Putamen (tissue), 1 donor: ENCODE measurements at places on chromosomes 12 and 14.

DNA sequence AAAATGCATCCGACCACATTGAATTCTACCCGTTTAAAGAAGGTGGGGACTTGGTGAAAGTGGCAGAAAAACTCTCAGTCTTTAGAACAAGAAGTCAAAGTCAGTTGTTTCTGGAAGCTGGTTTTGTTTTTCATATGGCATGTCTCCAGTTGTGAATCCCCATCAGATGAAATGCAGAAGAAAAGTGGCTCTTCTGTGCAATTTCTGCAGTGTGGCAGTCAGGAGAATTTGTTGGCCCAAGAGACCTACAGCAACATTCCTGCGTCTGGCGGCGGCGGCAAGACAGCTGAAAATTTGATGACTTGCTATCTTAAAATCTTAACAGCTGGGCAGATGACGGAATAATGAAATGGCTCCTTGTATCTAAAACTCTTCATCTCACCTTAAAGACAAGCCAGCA lies 201.5 kb downstream of the FOXN3 start:
- DNase-seq = no peak

- no peak for DNase-seq
These were observed 175.3 kb upstream of the RTL1 start for GRCh38 chr14:101078892-101079221.

GRCh38 chr12:100208834-100209233 lies 8.2 kb downstream of the ACTR6 start:
- DNase-seq = no peak

DNA sequence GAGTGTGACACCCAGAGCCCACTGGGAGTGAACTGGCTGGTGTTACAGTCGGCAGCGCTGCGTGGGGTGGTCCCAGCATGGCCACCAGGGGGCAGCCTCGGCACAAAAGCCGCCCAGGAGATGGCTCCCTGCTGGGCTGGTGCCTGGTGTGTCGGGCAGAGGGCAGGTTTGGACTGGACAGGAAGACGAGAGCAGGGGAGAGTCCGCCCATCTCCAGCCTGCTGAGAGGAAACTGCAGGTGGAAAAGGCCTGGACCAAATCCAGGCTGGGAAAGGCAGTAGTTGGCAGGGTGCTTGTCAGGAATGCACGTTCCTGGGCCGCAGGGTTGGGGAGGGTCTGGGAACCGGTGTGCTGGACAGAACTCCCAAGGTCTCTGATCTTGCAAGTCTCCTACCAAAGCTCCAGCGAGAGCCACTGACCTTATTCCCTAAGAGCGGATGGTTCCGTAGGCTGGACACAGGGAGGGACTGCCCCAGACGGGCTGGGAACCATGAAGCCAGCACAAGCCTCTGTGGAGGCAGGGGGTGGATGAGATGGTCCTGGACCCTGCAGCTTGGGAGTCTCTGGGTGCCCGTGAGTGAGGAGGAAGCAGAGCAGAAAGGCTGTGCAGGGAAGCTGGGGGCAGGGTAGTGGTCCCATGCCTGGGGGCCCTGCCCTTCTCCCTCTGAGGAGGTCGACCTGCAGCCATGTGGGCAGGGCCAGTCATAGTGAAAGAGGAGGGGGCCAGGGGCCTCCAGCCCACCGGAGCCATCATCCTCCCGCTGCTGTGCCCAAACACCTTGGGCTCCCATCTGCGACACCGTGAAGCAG lies 1.8 kb downstream of the AHNAK2 start:
- DNase-seq = peak; percentile 34

- no peak for DNase-seq
These were observed 624.4 kb downstream of the KCNH5 start for GRCh38 chr14:62420847-62421246.

- no peak for DNase-seq
These were observed 39.0 kb downstream of the SVOP start for GRCh38 chr12:108981835-108982234.

GRCh38 chr12:13000925-13001774 lies 1.1 kb upstream of the HEBP1 start:
- peak; percentile 61 for DNase-seq

DNA sequence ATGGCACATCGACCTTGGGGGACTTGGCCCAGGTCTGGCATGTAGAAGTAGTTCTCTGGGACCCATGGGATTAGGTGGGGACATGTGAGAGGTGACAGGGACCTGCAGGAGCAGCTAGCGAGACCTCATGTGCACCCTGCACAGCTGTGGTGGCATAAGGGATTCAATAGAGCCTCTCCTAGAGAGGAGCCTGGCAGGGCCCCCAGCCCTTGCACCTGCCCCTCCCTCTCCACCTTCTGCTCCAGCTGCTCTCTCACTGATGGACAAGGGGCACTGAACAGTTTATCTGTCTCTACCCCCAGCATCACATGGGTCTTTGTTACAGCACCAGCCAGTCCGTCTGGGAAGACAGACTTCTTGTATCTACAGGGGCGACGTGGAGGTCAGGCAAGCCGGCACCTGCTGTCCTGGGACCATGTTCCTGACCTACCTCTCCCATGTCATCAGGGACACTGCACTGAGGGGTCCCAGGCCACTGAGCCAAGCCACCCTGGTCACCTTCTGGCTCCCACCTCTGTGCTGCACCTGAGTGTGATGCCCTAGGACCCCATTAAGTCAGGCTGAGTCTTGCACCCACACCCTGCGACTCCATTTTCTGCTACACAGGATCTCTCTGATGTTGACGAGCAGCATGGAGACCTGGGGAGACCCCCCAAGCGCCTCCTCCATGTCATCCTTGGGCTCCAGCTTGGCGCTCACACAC lies 32.6 kb downstream of the DDX11 start:
- DNase-seq = no peak

GRCh38 chr14:39469094-39469710 lies 37.0 kb upstream of the FBXO33 start:
- DNase-seq = no peak

DNA sequence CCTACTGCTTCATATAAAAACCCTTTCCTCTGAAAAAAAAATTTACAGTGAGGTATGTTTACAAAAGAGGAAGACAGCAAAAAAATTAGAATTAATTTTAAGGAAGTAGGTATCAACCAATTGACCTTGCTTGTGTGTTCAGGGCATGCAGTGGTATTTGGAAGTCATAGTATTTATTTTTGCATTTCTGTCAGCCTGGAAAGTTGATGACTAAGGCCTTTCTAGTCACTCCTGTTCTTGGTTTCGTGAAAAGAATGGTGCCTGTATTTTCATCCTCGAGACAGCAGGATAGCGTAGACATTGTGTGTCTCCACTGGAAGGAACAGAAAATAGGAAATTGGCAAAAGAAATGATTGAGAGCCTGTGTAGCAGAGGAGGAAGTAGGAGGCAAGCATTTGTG lies 24.5 kb downstream of the SLC16A7 start:
- DNase-seq = no peak

DNA sequence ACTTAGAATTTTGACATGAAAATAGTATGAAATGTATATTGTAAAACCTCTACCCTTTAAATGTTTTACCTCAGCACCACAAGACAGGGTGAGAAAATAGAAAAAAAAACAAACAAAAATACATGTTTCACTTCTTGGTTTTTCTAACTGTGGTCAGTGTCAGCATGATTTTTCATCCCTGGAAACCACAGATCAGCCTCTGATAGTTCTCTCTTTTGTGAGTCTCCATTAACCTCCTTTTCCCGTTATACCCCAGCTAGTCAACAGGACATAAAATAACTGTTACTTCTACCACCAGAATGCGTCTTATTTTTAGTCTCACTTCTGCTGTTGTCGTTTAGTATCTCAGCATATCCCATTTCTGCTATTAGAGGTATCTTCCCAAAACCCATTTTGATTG lies 48.3 kb upstream of the KCNMB4 start:
- peak; percentile 25 for DNase-seq

DNA sequence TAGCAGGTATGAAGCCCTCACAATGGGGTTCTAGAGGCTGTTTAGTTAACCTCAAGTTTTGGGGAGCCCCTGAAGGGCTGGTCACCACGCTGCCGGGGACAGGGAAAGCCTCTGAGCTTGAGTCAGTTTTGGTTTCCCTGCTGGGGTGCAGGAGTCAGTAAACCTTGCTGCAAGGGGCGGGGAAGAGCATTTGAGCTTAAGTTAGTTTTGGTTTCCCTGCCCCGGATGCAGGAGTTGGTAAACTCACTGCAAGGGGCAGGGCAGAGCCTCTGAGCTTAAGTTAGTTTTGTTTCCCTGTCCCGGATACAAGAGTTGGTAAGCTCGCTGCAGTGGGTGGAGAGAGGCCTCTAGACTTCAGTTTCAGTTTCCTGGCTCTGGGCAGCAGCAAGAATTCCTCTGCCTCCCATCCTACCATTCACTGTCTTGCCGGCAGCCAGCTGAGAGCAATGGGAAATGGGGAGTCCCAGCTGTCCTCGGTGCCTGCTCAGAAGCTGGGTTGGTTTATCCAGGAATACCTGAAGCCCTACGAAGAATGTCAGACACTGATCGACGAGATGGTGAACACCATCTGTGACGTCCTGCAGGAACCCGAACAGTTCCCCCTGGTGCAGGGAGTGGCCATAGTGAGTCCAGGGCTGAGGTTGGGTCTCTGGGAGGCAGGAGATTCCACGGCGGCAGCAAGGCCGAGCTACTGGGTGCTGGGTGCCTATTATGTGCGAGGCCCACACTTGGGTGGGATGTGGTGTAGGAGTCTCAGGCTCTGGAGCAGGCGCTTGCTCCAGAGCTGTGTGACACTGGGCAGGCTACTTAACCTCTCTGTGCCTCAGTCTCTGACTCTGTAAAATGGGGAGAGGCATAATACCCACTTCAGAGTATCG lies at the start of gene OAS2:
Gene OAS2, plus strand, starts transcription at position 357 of the 878 bp plus-strand sequence. Its CDS starts 90 bp downstream, at position 447.
- peak; percentile 42 for DNase-seq

DNA sequence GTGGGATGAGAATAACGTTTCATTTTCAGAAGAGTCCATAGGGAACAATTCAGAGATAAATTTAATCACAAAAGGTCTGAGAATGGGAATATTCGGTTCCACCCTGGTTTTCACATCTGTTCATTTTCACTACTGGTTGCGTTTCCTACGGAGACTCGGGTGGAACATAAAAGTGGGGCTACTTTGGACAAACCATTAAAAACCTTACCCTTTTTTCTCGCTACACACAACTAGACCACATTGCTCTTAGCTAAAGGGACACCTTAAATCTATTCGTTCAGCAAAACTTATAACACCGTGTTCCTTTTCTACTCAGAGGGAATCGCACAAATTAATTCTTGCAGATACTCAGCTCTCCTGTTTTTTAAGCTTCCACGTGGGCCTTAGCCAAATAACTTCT lies 1.0 kb upstream of the SUDS3 start:
- no peak for DNase-seq

DNA sequence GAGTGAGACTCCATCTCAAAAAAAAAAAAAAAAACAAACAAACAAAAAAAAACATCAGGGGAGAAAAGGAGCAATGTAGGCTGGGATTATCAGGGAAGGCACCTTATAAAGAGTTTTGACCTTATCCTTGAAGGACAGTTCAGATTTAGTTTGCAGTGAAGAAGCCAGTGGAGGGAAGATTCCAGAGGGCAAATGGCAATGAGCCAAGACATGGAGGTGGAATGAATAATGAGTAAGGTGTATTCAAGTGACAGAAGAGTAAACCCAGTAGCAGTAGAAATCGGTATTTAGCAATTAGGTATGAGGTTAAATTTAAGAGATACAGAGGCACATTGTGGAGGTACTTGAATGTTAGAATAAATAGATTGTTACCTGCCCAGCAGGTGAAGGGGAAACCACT lies 2.2 kb upstream of the DUSP16 start:
- DNase-seq = no peak

DNA sequence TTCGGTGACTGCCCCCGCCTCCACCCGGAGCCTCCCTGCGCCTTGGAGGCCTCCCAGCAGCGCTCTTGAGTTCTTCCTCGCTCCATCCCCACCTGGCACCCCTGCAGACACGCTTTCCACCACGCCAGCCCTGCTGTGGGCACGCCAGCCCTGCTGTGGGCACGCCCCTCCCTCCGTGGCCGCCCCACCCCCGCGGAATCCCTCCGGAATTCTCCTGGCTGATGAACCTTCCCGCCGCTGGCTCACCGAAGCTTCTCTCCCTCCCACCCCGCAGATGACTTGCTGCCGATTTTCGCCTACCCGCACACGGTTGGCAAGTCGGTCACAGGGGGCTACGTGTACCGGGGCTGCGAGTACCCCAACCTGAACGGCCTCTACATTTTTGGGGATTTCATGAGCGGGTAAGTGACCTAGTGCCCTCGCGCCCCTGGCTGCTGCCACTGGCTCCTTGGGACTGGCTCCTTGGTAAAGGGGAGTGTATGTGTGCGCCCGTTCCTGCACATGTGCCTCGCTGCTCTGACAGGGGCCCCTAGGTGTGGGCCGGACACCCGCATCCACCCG lies 15.2 kb downstream of the HHIPL1 start:
- DNase-seq = no peak

DNA sequence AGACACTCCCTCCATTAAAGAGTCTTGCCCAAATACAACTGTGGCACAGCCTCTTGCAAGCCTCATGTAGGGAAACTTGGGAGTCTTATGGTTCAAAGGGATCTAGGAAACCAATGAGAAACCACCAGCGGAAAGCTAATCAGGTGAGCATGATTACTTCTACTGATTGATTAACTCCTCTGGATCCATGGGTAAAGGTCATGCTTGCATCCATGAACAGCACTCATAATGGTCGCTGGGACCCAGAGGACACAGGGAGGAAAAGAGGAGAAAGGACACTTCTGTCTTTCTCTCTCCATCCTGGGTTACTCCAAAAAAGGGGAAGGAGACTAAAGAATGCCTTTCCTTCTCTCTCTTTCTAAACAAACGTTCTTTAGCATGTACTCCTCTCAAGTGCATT lies 1397.2 kb downstream of the LRFN5 start:
- DNase-seq = no peak

DNA sequence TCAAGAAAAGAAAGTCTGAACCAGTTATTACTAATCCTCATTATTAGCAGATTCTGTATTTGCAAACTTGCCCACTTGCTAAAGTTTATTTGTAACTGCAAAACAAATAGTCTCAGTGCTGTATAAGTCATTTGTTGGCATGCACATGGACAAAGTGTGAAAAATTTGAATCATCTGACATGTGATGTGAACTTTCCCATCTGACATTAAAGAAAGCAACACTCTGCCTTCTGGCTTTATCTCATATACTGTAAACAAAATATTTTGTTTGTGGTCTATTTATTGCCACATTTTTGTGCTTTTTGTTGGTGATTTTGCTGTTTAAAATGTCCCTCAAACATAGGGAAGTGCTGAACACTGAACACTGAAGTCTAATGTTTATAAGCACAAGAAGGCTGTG lies 513.8 kb downstream of the RPL10L start:
- no peak for DNase-seq

DNA sequence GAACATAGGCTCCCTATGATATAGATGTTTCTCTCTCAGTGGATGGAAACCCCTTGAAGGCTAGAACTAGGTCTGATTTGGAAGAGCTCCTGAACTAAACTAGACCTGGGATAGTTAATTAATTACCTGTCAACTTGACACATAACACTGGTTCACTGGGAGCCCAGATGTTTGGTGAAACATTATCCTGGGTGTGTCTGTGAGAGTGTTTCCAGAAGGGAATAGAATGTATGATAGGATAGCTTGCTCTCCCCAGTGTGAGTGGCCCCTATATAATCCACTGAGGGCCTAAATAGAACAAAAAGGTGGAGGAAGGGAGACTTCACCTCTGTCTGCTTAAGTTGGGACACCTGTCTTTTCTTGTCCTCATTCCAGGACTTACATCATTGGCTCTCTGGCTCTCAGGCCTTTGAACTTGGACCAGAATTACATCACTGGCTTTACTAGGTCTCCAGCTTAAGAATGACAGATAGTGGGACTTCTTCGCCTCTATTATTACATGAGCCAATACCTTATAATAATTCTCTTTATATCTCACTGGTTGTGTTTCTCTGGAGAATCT lies 194.1 kb downstream of the KTN1 start:
- no peak for DNase-seq
